ENCODE measurements at places on chromosomes 16 and 17.

- DNase-seq, result peak; percentile 88
These were observed 1.4 kb downstream of the PHF23 start for GRCh38 chr17:7237761-7238419.

- DNase-seq, result no peak
These were observed 557 bp upstream of the CX3CL1 start for GRCh38 chr16:57371494-57372371.

GRCh38 chr17:75439287-75439686, 17.1 kb upstream of the TMEM94 start:
- DNase-seq, result no peak

DNA sequence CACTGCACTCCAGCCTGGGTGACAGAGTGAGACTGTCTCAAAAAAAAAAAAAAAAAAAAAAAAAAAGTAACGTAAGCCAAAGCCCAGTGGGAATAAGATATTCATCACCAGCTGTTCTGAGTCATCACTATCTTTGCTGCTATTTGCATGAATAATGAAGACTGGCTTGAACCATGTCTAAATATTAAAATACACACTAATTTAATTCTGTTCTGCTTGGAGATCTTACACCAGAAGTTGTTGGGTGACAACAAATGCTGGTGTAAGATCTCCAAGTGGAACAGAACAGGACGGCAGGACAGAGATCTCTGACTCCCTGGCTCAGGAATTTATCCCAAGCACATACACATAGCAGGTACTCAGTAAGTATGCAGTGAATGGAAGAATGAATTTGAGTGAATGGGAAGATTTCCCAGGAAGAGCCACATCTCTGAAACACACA, 19.6 kb downstream of the DNAH17 start:
- no peak for DNase-seq

DNA sequence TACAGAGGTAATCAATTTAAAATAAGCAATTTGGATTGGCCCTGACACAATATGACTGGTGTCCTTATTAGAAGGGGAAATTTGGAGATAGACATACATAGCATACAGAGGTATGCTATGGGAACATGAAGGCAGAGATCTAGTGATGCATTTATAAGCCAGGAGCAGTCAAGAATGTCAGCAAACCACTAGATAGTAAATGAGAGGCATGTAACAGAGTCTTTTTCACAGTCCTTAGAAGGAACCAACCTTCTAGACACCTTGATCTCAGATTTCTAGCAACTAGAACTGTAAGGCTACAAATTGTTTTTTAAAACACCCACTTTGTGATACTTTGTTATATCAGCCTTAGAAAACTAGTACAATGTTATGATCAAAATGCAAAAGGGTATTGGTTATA, 54.3 kb upstream of the CA10 start:
- no peak for DNase-seq

GRCh38 chr17:66934040-66934439, 30.5 kb upstream of the CACNG4 start:
- DNase-seq, result no peak

GRCh38 chr17:67488161-67488560, 111.1 kb downstream of the PITPNC1 start:
- no peak for DNase-seq

DNA sequence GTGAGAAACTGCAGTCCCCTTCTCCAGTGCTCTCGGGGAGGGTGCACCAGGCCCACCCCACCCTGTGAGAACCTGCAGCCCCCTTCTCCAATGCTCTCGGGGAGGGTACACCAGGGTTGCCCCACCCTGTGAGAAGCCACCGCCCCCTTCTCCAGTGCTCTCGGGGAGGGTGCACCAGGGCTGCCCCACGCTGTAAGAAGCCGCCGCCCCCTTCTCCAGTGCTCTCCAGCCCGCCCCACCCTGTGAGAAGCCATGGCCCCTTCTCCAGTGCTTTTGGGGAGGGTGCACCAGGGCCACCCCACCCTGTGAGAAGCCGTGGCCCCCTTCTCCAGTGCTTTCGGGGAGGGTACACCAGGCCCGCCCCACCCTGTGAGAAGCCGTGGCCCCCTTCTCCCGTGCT, 12.1 kb downstream of the SPATA33 start:
- DNase-seq, result no peak

DNA sequence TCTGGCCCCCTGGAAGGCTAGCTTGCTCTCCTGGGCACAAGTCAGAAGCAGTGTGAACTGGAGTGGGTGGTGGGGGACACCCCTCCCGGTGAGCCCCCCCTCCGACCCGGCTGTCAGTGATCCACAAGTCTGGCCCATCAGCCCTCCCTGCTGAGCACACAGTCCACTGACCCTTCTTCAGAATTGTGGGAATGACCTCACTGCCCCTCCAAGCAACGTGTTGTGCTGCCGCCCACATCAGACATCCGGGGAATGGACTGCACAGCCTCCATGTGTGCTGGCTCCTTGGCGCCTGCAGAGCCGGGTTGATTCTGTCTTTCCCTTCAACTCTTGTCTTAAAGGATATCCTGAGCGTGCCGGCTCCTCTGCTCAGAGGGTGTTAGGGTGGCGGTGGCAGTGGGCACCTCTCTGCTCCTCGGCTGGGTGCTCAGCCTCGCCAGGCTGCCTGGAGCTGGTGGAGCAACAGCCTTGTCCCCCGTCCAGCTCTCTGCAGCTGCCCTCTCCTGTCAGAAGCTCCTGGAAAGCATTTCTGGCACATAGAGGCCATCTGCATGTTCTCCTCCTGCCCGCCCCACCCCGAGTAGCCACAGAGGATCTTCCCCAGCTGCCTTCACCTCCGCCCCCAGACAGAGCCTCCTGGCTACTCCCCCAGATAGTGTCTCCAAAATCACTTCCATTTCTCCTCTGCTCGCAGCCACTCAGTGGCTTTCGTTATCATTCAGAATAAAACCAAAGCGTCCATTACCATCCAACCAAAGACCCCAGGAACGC, 19.8 kb downstream of the NPTX1 start:
- DNase-seq, result no peak

GRCh38 chr16:31301708-31302400, 42.1 kb downstream of the ITGAM start:
- DNase-seq, result no peak

DNA sequence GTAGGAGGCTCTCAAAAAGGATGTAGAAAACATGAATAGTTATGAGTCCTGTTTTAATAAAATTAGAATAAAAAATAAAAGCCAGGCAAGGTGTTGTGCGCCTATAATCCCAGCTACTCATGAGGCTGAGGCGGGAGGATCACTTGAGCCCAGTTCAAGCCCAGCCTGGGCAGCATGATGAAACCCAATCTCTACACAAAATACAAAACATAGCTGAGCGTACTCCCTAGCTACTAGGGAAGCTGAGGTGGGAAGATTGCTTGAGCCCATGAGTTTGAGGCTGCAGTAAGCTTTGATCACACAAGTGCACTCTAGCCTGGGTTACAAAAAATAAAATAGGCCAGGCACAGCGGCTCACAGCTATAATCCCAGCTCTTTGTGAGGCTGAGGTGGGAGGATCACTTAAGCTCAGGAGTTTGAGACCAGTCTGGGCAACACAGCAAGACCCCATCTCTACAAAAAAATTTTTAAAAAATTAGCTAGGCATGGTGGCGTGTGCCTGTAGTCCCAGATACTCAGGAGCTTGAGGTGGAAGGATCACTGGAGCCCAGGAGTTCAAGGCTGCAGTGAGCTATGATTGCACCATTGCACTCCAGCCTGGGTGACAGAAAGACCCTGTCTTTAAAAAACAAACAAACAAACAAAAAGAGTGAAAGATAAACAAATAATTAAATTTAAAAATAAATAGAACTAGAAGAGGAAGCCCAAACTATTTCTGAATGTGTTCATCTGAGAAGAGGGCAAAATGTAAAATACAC, 17.2 kb upstream of the PRM1 start:
- no peak for DNase-seq

- DNase-seq, result no peak
These were observed 688.9 kb upstream of the KIF2B start for GRCh38 chr17:53133876-53134275.

DNA sequence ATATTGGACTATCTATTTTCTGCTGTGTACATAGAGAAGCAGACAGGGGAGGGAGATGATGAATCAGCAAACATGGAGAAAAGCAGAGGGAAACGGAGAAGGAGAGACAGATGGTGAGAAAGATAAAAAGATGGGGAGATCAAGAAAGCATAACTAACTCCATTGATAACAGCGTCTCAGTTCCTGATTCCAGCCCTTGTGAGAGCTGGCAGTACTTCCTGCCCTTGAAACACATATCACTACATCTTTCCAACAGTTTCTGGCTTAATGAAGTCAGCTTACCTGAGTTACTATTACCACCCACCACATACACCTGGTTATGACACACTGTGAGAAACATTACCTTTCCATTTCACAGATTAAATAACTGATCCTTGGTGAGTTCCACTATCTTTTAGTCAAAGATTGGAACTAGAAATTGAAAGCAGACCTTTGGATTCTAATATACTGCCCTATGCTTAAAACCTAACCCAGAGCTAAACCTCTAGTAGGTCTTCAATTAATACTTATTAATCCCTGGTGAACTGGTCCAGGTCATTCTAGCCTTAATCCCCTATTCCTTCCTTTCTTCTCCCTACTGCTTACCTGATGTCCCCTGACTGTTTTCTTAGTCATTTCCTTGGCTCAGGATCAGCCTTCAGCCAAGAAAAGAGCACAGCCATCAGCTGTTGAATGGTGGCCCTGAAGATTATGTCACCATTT, 346.6 kb upstream of the CCL2 start:
- no peak for DNase-seq

DNA sequence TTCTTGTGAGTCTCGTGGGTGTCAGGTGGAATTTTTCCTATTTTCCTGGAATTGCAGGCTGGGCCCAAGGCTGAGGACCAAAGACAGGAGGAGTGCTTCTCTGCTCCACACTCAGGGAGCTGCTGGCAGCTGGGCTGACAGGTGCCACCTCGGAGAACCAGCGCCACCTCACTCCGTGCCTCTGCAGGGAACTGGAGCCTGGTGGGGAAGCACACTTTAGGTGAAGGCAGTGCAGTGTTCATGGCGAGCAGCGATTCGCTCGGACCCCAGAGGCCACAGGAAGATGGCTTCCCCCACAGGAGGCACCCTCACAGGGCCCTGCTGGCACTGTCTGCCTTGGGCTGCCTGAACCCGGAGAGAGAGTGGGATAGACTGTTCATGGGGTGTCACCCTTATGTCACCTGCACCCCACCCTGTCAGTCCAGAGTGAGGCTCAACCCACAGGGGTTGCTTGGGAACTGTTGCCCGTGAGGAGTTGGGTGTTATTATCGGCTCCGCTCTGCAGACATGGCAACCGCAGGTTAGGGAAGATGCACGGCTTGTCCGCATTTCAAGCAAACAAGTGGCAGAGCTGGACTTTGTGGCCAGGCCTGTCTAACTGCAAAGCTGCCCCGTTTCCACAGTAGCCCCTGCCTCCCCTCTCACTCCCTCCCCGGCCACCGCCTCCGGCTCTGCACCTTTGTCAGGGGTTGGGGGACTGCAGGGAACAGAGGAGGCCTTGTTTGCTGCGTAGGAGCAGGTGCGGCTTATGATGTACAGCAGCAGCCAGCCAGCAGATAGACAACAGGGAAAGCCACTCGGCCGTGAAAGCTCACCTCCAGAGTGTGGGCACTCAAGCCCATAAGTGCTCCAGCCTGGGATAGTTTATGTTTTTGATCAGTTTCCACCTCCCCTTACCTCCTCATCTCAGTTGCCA, 15.5 kb downstream of the TBC1D24 start:
- DNase-seq, result no peak

- DNase-seq, result no peak
These were observed 7.8 kb downstream of the TTLL6 start for GRCh38 chr17:48809182-48809581.

DNA sequence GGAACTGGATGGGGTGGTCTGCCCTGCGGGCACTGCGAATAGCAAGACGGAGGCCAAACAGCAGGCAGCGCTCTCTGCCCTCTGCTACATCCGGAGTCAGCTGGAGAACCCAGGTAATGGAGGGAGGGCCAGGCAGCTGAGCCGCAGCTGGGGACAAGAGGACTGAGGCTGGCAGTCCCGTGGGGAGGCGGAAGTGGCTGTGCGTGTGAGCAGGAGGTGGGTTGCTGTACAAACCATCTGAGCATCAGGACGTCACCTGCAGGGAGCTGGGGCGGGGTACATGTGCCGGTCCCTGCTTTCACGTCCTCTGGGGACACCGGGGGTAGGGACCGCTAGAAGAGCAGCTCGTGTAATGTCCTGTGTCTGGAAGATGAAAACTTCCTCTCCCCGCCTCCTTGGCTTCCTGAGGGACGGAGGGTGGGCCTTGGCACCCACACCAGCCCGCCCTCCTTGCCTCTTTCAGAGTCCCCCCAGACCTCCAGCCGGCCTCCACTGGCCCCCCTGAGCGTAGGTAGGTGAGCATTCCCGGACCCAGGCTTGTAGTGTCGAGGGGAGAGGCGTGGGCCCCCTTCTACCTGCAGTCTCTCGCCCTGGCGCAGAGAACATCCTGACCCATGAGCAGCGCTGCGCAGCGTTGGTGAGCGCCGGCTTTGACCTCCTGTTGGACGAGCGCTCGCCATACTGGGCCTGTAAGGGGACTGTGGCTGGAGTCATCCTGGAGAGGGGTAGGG, 3.7 kb downstream of the ADAD2 start:
- peak; percentile 73 for DNase-seq

DNA sequence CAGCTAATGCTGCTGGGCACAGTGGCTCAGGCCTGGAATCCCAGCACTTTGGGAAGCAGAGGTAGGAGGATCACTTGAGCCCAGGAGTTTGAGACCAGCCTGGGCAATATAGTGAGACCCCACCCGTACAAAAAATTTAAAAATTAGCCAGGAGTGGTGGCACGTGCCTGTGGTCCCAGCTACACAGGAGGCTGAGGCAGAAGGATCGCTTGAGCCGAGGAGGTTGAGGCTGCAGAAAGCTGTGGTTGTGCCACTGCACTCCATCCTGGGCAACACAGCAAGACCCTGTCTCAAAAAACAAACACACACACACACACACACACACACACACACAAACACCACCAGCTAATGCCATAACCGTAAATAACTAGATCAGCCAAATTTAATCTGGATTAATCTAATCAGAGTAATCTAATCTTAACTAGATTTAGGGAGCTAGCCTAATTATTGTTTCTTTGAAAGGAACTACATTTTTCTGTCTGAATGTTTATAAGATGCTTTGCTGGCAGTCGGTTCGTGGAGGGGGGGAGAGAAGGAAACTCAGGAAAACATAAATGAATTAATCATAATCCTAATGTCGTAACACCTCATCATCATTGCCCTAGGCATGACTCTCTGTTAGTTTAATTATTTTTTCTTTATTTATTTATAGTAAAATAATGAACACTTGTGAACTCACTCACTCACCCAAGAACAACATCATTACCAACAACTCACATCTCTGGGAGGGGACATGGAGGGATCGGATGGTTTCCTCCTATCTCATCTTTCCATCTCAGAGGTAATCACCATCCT, 12.5 kb upstream of the RBBP6 start:
- DNase-seq, result no peak

DNA sequence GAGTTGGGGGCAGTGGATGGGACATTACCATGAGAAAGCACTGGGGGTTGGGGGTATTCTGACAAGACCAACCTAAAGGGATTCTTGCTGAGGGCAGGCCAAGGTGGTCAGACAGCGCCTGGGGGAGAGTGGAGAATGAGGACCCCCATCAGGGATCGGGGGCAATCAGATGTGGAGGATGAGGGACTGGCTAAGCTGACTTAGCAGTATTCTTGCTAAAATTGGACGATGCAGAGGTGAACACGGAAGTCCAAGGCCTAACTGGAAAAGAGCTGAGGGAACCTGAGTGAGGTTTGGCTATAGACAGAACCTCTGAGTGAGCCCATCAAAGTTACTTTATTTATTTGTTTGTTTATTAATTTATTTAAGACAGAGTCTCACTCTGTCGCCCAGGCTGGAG, 9.2 kb downstream of the QPRT start:
- no peak for DNase-seq

- DNase-seq, result no peak
These were observed 961 bp downstream of the AMFR start for GRCh38 chr16:56424404-56424764.
